NB4 (cell line): ENCODE measurements at places on chromosomes 7 and 10.

DNA sequence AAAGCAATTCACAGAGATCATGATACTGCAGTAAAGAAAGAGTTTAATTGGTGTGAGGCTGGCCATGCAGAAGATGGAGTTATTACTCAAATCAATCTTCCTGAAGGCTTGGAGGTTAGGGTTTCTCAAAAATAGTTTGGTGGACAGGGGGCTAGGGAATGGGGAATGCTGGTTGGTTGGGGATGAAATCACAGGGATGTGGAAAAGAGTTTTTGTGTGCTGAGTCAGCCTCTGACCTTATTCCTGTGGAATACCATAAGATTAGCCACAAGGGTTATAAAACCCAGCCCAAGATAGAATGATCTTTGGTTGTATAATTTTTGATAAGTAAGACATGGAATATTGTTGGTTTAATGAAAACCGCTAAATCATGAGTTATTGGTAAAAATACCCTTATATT, 764.3 kb downstream of the TYW1 start:
- DNase-seq, result no peak

- DNase-seq, result no peak
Observed at GRCh38 chr10:116849248-116850057, at the start of gene ENO4. TSS of gene ENO4 (plus strand) at chr10:116849499. CDS start at chr10:116849567, 68 bp downstream.

DNA sequence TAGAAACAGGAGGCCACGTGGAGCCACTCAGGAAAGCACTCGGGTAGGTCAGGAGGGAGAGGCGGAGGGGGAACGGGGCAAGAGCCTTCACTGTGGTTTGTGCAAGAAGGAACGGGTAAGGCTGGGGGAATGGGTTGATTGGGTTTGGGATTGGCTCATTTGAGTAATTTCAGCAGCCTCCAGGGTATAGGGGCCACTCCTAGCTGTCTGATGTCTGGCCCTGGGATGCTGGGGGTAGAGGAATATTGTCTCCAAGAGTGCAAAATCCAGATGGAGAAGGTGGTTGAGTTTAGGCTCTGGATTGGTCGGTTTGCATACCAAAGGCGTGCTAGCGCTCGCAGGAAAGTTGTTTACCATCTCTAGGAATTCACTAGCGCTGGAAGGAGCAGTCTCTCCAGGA, 47.2 kb downstream of the MYL10 start:
- no peak for DNase-seq

DNA sequence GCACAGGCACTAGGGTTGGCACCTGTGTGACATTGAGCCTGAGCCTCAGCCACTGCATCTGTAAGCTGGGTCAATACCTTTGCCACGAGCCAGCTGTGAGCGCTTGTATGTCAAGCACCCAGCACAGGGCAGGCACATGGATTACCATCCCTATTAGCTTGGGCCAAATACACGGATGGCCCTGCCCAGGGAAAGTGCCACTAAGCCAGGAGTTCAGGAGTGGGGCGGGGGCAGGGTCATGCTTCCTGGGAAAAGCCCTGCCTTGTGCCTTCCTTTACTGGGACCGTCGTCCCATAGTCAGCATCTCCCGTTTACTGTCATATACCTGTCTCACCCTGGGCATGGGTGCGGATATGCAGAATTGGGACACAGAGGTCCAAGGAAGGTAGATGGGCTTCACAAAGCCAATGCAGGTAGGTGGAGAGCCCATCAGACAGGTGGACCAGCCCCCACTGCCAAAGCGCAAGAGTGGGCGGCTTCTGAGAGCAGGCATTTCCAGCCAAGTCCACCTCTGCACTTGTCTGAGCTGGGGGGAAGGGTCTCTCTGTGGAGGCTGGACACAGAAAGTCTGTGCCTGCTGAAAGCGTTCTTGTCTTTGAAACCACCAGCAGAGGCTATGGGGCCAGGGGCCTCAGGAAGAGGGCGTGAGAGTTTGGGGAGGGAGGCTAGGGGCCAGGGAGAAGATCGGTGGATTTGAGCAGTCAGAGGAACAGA, 72.6 kb downstream of the VWA2 start:
- DNase-seq, result no peak

DNA sequence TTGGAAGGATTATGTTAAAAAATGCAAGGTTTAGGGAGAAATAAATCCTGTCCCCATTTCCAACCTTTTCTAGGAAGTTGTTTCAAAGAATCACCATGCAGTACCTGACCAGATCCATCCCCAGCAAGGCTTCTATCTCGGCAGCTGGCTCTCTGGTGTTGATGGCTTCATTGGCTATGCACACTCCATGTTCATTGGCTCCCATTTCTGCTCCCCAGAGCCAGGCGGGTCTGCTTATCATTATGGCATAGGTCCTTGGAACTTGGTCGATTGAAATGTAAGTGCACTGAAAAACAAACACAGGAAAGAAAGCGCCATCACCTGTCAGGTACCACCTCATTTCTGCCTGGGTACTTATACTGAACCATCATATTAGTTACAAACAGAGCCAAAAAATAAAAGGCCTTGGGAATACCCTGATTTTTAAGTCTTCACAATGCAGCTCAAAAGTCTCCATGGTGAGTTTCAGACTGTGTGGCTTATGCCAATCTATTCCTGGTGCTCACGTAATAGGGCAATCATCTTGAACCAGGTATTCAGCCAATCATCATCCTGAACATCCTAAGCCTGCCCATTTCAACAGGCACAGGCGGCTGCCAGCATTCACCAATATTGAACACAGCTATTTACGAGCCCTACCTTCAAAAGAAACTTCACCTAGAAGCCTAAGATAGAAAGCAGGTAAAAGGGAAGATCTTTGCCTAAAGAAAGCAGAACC, 34.4 kb downstream of the SCRN1 start:
- DNase-seq, result no peak

DNA sequence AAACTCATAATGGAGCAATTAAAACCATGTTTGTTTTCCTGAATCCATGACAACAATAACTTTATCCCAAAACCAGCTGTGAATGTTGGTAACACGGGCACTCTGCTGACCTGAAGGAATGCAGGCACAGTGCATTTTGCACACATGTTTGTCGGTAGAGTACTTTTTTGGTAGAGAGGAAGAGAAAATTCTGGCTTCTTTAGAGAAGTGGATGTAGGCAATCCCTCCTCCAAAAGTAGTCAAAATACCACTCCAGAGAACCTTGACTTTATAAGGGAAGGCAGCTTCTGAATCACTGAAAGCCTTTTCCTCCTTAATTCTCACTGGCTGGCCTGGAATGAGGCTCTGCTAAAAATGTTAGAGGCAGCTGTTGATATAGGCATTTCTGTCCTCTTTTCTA, 15.8 kb upstream of the ACTA2 start:
- no peak for DNase-seq

DNA sequence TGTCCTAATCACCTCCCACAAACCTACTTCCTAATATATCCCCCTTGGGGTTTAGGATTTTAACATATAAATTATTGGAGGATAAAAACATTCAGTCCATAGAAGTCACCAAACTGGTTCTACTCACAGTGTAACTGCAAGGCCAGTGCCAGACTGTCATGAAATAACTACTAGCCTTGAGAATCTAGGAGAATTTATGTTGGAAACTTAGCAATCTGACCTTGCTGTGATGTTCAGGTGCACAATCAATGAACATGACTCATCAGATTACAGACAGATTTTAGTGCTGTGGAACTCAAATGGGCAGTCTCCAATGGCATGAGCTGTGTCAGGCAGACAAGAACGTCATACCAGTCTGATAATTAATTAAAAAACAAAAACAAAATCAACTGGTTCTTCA, 571.4 kb upstream of the IGFBP3 start:
- DNase-seq, result no peak

GRCh38 chr7:6271060-6271658, 1.3 kb downstream of the CYTH3 start:
- DNase-seq, result peak; percentile 49

DNA sequence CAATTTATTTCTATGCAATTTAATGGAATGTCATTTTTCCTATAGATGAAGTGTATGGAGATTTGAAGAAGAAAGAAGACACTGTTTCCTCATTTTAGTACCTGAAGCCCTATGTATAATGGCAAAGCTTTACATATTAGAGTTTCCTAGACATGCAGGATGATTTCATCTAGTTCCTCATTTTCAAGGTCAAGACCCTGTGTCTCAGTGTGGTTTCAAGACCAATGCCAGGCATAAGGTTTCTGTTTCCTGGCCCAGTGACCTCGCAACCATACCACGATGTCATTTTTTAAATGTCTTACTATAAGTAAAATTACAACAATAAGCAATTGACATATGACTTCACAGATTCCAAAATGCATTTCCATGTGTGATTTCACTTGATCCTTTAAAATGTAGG, 336.5 kb upstream of the PRKCQ start:
- DNase-seq, result peak; percentile 83
